ENCODE measurements at places on chromosomes 13 and 19.

DNA sequence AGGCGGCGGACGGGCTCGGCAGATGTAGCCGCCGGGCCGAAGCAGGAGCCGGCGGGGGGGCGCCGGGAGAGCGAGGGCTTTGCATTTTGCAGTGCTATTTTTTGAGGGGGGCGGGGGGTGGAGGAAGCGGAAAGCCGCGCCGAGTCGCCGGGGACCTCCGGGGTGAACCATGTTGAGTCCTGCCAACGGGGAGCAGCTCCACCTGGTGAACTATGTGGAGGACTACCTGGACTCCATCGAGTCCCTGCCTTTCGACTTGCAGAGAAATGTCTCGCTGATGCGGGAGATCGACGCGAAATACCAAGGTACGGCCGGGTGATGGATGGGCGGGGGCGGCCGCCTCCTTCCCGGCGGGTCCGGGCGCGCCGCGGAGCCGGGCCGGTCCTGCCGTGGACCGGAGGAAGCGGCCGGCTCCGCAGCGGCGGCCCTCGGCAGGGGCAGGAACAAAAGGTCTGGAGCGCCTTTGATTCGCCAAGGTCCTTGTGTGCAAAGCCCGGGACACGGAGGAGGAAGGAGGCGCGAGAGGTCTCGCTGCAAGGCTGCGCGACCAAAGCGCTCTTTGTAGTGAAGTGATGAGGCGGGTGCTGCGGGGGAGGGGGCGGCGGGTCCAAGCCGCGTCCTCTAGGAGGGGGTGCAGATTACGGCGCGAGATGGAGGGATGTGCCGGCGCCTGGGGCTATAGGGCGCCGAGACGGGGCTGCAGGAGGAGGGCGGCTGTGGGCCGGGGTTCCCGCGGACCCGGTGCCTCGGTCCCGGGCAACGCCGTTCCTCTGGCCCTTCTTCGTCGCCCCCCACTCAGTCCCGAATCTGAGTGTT lies 689 bp downstream of the ING1 start:
- peak; percentile 38 for DNase-seq

GRCh38 chr19:56689198-56689597 lies 17.6 kb upstream of the ZNF835 start:
- no peak for DNase-seq

- no peak for DNase-seq
Measured at GRCh38 chr19:15540435-15540834, 32.1 kb downstream of the CYP4F22 start.

DNA sequence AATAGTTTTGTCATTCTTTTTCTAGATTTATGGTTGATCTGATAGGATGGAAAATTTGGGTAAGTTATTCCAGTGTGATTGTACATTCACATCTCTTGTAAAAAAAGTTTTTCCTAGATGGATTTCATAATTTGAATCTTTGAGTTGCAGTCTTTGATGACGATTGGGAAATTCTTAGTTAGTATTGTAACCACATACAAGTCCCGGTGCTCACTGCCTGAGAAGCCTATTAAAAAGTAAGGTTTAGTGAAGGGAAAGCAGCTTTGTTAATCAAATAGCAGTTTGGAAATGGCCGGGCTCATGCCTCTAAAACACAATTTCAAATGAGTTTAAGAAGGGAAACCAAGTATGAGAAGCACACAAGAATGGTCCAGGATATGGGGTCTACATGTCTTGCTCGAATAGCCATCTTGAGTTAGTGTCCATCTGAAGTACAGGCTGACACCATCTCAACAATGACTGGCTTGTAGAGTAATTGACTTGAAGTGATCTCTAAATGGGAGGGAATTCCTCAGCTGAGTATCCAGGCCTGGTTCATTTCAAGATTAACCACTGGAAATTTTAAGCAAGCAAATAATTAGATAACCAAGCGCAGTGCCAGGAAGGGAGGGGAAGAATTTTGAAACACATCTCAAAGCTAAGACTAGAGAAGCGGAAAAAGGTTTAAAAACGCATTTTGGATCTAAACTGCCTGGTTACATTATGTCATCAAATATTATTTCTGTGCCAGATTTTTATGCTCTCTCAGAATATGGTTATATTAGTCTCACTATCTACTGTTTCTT lies 1145.6 kb upstream of the MIR17HG start:
- DNase-seq, result no peak

DNA sequence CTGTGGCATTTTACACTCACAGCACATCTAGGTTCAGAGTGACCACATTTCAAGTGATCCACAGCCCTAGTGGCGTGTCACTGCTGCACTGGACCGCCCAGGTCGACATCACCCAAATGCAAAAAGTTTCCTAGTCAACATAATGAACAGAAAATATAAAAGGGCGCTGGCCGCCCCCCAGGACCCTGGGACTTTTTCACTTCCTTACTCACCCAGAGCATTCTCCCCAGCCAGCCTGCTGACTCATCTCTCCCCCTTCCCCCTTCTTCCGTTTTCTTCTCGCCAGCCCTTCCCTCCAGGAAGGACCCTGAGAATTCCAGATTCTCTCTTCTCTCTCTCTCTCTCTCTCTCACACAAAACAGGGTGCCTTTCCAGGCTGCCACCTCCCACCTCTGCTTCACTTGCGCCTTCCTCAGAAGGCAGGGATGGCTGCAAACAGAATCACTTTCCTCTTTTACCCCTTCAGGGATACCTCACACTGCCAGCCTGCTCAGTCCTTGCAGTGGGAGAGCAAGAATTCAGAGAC lies 21.0 kb upstream of the GRWD1 start:
- DNase-seq, result no peak

DNA sequence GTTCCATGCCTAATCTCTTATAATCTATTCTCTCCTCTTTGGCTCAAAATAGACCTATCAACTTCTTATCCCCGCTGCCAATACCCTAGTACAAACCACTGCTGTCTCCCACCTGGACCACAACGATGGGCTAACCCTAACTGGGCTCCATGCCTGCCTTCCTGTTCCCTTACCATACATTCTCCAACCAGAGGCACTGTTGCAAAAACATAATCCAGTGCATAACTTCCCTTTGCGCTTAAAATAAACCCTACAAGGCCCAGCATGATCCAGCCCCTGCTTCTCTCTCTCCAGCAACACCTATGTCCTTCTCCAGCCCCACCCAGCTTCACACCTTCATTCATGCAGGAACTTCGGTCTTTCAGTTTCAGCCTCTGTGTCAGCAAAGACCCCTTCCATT lies 27.4 kb upstream of the CEBPA start:
- no peak for DNase-seq

DNA sequence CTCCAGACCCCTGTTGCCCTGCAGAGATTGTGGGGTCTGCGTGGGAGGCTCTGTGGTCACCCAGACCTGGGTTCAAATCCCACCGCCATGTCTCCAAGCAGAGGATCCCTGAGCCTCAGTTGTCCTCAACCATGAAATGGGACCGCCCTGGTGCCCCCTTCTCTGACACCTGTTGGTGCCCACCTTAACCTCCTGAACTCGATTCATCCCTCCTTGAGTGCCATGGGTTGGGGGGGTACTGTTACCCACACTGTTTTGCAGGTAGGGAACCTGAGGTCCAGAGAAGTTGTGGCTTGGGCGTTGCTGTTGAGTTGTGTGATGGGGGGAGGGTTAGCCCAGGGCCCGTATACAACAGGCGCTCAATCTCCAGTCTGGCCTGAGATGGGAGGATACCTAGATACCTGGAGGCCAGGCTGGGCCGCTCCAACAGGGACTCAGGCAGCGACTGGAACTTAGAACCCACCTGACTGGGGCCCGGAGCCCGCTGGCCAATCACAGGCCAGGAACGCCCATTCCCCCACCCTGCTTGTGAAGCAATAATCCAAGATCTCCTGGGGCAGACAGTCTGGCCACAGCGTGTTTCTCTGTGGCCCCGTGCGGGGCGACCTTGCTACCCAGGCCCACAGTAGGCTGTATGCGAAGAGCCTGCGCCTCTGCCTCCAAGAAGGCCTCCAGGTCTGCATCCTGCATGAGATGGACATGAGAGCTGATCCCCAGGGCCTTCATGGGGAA lies 2.8 kb downstream of the ARID3A start:
- no peak for DNase-seq

GRCh38 chr13:64527561-64527960 lies 2702.6 kb downstream of the PCDH9 start:
- no peak for DNase-seq

DNA sequence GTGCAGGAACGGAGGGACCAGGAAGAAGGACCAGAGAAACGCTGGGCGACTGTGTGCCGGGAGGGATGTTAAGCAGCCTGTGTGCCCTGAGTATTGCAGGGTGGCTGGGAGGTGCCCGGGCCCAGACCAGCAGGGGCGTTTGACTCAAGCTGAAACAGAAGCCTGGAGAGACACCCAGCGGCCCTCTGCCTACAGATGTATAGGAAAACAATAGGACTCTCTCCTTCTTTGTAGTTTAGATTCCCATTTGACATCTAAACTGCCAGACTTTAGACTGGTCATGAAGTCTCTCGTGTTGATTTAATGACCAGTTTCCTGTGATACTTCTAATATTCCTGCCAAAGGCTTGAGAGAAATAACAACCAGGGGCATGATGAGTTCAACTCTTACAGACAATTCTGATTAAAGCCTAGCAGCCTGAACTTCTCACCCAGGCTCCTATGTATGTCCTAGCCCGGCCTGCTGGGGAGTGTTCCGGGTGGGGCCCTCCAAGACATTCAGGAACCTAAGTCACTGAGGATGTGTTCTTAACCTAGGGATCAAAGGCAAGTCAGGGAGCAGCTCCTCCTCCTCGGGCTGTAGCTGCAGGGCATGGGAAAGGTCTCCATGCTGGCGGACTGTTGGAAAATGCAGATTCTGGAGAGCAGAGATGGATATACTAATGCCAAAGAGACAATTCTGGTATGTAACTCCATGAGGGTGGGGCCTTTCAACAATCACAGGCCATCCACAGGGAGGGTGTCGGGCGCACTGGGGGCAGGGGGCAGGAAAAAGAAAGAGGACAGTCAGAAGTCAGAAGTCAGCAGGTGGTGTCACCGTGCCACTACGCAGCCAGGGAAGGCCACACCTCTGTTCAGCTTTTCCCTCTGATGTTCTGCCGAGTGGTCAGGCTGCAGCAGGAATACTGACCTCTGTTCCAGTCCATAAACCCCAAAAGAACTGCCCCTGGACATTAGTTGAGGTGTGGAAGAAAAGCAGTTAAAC lies 131.8 kb downstream of the STARD13 start:
- DNase-seq, result no peak

GRCh38 chr13:50017819-50018218 lies 2.6 kb downstream of the KCNRG start:
- DNase-seq, result no peak

- no peak for DNase-seq
Measured at GRCh38 chr13:59112221-59112718, 1051.5 kb downstream of the DIAPH3 start.

GRCh38 chr13:38309397-38309796 lies 40.3 kb upstream of the UFM1 start:
- DNase-seq, result no peak

- DNase-seq, result no peak
Measured at GRCh38 chr19:21586311-21587116, 81.1 kb downstream of the ZNF429 start.

GRCh38 chr19:628168-628567 lies 5.2 kb downstream of the POLRMT start:
- DNase-seq, result no peak

DNA sequence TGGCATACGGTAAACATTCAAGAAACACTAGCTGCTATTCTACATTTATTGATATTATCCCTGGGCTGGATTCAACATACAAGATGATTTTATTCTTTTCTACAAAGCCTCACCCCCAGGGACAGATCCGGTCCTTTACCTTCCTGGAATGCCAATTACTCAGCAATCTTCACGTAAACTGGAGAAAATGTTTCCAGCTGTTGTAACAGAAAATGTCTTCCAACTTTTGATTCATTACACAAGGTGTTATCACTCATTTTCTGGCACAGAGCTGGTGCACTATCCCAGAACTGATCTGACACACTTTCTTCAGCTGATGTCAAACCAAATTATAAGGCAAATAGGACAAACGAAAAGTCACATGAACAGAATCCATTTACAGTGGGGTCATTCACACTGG lies 33.1 kb downstream of the DCLK1 start:
- DNase-seq, result no peak

GRCh38 chr13:33188093-33188882 lies 97.3 kb downstream of the STARD13 start:
- DNase-seq, result no peak

DNA sequence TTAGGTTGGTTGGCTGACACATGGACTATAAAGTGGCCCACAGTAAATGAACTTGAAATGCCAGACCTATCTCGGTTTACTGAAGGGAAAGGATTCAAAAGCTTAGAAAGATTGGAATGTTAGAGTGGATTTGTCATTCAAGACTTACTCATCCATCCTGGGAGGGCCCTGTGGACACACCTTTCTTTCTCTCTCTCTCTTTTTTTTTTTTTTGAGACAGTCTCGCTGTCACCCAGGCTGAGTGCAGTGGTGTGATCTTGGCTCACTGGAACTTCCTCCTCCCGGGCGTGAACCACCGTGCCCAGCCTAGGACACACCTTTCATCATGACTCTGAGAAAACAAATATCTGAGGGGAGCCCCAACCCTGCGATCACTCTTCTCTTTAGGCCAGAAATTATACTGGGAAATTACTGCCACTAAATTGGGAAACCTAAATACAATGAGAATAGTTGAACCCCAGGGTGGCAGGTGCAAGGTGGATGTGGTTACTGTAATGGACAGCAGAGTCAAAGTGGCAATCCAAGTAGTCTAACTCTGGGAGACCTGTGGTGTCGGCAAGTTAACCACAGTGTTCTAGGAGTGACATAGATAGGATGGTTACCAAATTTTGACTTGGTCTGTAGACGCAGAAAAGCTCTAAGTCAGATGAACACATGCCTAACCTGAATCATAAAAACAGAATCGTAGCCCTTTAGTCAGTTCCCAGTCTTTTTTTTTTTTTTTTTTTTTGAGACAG lies 47.1 kb upstream of the ZMYM5 start:
- DNase-seq, result no peak

GRCh38 chr13:39410096-39410901 lies 192.7 kb downstream of the LHFPL6 start:
- no peak for DNase-seq

DNA sequence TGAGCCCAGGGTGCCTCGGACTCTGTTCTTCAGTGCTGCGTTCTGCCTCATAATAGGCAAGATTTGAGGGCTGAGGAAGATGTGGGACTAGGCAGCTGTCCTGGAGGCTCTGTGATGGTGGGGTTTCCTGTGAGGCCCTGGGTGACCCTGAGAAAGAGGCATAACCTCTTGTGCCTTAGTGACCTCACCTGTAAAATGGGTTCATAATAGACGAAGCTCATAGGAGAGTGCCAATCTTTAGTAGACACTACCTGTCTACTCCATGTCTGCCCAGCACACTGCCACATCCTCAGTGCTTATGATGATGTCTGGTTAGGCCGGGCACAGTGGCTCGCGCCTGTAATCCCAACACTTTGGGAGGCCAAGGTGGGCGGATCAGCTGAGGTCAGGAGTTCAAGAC lies 23.4 kb downstream of the RRAS start:
- DNase-seq, result no peak

- no peak for DNase-seq
Measured at GRCh38 chr19:958967-959855, 24.9 kb upstream of the WDR18 start.

GRCh38 chr19:30701178-30701577 lies 329.0 kb downstream of the ZNF536 start:
- no peak for DNase-seq

- peak; percentile 56 for DNase-seq
Measured at GRCh38 chr19:571566-571974, 826 bp upstream of the BSG start.
